ENCODE measurements at places on chromosomes 7 and 10. TPM values are rescaled to one million over a fixed set of nuclear protein-coding genes. Genes with fewer than 3 reads are reported as not detected.
A peak's percentile ranks its signal among the peaks of the same experiment; 100 is the strongest.

The GARIN1A gene
- 2.2 TPM for total RNA-seq

The CHRM2 gene
- total RNA-seq: not detected

GRCh38 chr10:98096731-98097130 lies 37.7 kb upstream of the R3HCC1L start:
- no peak for DNase-seq
- H3K4me1 ChIP-seq: no peaks in the 10 kb centered on the region
- H3K27me3 ChIP-seq: no peaks in the 10 kb centered on the region
- no peak overlapping the region for H3K27ac ChIP-seq
- no peak overlapping the region for H3K4me3 ChIP-seq
- no peaks in the 10 kb centered on the region for H3K36me3 ChIP-seq

- no peak overlapping the region for H3K27ac ChIP-seq
- H3K36me3 ChIP-seq: no peaks in the 10 kb centered on the region
- H3K4me1 ChIP-seq: no peaks in the 10 kb centered on the region
- DNase-seq: no peak
Measured at GRCh38 chr7:7932553-7932952, 36.0 kb upstream of the GLCCI1 start.

- no peaks in the 10 kb centered on the region for H3K4me1 ChIP-seq
- H3K36me3 ChIP-seq: no peaks in the 10 kb centered on the region
- DNase-seq: no peak
- no peak overlapping the region for H3K27ac ChIP-seq
- no peak overlapping the region for H3K4me3 ChIP-seq
Measured at GRCh38 chr10:80760914-80761371, 223.2 kb downstream of the SH2D4B start.

GRCh38 chr10:68560186-68560942 lies at the start of gene TET1:
TSS of gene TET1 (plus strand) at chr10:68560337. CDS start at chr10:68572339, 12,002 bp downstream.
- peak within 1 kb of the TSS; percentile 64 for H3K4me3 ChIP-seq
- H3K27ac ChIP-seq: no peak within 1 kb of the TSS
- DNase-seq: peak; percentile 35
- H3K36me3 ChIP-seq: no peaks in the 10 kb centered on the region
- peaks cover 32% of the 10 kb centered on the region for H3K4me1 ChIP-seq

The HIP1 gene
- total RNA-seq: 16.7 TPM

- H3K36me3 ChIP-seq: no peaks in the 10 kb centered on the region
- no peaks in the 10 kb centered on the region for H3K27me3 ChIP-seq
- no peak for DNase-seq
- H3K27ac ChIP-seq: no peak overlapping the region
- no peaks in the 10 kb centered on the region for H3K4me1 ChIP-seq
Measured at GRCh38 chr7:13290975-13291374, 603.5 kb downstream of the ARL4A start.

DNA sequence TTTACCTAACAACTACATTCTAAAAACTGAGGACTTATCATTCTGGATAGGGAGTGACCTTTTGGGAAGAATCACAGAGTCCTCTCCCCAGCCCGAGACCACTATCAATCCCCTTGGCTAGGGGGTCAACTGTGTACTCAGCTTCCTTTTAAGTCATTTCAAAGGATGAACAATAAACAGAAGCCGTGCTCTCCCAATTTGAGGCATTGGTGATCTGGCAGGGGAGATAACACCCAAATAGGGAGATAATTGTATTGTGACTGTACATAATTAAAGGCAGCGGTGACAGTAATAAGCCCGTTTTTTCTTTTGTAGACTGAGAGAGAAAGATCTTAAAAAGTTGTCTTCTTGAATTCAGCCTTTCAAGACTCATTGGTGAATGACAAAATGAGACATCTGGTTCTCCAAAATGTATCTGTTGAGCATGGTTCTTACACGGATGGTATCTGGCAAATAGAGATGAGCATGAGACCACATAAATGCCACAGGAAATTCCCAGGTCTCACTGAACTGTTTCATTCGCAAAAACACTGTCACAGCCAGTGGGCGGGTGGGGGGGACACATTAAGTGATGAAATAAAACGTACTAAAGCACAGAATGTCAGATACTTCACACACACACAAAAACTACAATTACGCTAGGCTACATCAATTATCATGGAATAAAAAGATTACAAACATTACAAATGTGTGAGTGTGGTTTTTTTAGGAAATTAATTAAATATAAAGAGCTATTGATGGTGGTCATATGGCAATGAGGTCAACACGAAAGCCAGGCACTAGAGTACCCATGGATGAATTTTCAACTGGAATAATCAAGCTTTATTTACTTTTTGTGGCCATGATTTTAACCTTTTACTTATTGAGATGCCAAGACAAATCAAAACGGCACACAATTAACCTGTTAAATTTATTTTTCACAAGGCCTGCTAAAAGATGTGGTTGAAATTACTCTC lies 108.4 kb downstream of the HIPK2 start:
- no peak overlapping the region for H3K27ac ChIP-seq
- DNase-seq: no peak
- H3K27me3 ChIP-seq: no peaks in the 10 kb centered on the region
- H3K36me3 ChIP-seq: no peaks in the 10 kb centered on the region
- H3K4me3 ChIP-seq: no peak overlapping the region

- no peak overlapping the region for H3K4me3 ChIP-seq
- DNase-seq: no peak
- no peaks in the 10 kb centered on the region for H3K36me3 ChIP-seq
- no peaks in the 10 kb centered on the region for H3K4me1 ChIP-seq
- no peak overlapping the region for H3K27ac ChIP-seq
Measured at GRCh38 chr10:33653584-33654367, 319.3 kb upstream of the NRP1 start.

The WAPL gene
- 42.8 TPM for total RNA-seq

DNA sequence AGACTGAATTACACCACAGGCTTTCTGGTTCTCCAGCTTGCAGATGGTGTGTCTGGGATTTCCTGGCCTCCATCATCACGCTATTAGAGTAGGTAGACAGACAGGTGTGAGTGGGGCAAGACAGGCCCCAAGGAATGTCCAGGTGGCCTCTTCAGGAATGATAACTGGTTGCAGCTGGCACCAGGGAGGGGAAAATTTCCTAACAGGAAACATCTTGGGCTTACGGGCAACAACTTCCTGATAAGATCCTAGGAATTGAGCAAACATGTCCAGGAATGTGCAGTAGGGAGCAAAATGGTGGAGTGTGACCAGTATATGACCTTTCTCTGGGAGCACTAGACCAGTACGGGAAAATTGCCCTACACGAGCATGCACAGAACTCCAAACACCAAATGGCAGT lies 11.3 kb downstream of the XRCC2 start:
- no peaks in the 10 kb centered on the region for H3K4me1 ChIP-seq
- DNase-seq: no peak
- no peak overlapping the region for H3K27ac ChIP-seq
- no peak overlapping the region for H3K4me3 ChIP-seq

The ATP6V0A4 gene
- not detected for total RNA-seq

DNA sequence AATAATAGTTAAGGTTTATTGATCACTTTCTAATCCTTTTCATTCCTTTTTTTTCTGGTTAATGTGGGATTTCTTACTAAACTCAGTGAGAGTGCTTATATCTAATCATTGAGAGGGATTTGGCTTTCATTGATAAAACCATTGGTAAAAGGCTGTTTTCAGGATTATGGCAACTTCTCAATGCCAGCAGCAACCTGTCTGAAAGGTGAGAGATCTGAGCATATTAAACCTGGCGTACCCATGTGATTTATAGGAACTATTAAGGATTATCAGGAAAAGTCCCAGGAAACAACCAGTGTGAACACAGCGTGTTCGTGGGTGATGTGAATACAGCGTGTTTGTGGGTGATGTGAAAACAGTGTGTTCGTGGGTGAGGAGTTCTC lies 65.9 kb downstream of the PDIA4 start:
- peak overlapping the region; percentile 56 for H3K27ac ChIP-seq
- no peaks in the 10 kb centered on the region for H3K36me3 ChIP-seq
- peak overlapping the region; percentile 100 for H3K4me3 ChIP-seq
- H3K27me3 ChIP-seq: no peaks in the 10 kb centered on the region

DNA sequence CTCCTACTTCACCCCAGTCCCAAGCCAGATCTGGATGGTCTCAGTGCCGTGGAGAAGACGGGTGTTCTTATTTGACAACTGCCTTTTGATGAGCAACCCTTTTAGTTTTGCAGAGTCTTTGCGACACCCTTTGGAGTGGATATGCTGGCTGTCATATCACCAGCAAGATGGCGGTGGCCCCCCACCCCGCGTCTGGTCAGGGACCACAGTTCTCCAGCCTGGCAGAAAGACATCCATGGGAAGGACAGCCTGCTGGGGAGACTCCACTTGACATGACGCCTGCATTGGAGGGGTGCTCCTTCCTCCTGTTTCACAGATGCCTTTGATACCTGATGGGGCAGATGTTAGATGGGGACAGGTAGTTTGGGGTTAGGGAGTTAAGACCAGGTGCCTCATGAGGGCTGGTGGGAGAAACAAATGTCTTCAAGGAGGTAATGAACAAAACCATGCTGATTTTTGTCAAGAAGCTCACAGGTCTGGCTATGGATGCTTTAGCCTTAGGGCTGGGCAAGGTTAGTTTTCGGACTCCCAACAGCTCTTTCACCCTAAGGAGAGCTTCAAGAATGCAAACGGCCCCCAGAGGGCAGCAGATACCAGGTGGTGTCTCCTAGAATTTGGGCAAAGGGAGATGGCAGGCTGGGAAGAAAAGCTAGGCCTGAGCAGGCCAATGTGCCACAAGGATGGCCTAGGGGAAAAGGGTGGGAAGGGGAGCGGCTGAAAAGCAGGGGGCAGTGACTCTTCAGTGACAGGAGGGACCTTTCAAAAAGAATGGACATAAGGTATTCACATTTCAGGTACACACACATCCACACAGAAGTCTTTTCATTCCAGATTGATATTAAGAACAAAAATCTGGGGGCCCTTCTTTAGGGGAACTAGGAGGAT lies 95.2 kb downstream of the CLEC2L start:
- H3K27me3 ChIP-seq: no peaks in the 10 kb centered on the region
- H3K36me3 ChIP-seq: peaks cover 17% of the 10 kb centered on the region
- no peak overlapping the region for H3K27ac ChIP-seq
- DNase-seq: peak; percentile 20
- no peak overlapping the region for H3K4me3 ChIP-seq
- H3K4me1 ChIP-seq: no peaks in the 10 kb centered on the region

The RTKN2 gene
- total RNA-seq: 0.53 TPM

The AGMO gene
- not detected for total RNA-seq

DNA sequence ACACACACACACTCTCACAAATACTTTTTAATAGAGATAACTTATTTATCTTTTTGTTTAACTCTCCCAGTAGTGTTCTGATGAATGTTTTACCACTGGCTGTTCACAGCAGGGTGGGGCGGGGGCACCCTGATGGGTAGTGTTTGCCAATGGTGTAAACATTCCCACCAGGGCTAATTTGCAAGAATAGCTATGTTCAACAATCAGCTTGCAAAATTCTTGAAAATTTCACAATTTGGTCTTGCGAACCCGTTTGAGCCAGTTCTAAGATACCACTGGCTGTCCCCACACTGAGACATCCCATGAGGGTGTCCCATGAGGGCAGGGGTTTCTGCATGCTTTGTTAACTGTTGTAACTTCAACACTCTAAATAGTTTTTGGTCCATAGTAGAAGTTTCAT lies 348.5 kb downstream of the CXCL12 start:
- DNase-seq: no peak
- no peaks in the 10 kb centered on the region for H3K4me1 ChIP-seq
- no peaks in the 10 kb centered on the region for H3K27me3 ChIP-seq
- H3K27ac ChIP-seq: no peak overlapping the region
- H3K4me3 ChIP-seq: no peak overlapping the region
- no peaks in the 10 kb centered on the region for H3K36me3 ChIP-seq

DNA sequence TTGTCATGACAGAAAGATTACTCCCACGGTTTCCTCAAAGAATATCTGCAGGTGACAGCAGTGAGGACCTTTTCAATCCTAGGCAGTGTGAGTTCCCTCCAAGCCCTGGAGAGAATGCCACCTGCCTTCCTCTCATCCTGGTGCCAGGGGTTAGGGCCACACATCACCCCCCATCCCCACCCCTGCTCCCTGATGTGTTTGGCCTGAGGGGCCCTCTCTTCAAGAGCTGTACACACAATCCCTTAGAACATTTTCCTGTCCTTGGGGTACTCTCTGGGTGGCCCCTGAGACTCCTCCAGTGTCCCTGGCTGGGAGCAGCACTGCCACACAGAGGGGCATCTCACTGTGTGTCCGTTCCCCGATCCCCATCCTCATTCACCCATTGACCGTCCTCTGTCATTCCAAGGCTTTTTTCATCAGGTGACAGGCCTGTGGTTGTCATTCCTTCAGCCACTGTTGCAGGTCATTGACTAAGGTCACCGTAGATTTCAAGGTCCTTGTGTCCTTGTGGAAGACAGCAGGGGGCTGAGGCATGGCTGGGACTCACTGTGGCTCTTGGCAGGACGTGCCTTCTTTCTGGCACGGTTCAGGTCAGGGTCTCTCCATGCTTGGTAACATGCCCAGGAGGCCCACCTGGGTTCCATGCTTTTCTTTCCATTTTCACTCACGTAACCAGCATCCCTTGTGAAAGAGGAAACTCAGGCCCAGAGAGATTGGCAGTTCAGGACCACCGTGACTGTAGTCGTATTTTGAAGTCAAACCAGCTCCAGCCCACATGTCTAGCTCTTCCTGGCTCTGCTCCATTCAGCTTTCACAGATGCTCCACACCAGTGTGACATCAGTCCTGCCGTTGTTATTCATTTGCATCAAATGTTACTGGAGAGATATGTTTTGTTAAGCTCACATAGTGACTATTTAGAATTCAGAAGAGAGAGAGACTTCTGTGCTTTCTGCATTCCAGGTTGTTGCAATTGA lies 26.8 kb upstream of the BTBD16 start:
- no peak overlapping the region for H3K4me3 ChIP-seq
- no peaks in the 10 kb centered on the region for H3K27me3 ChIP-seq
- H3K36me3 ChIP-seq: no peaks in the 10 kb centered on the region
- no peaks in the 10 kb centered on the region for H3K4me1 ChIP-seq

- no peaks in the 10 kb centered on the region for H3K36me3 ChIP-seq
- H3K4me3 ChIP-seq: no peak overlapping the region
- no peaks in the 10 kb centered on the region for H3K4me1 ChIP-seq
- H3K27ac ChIP-seq: no peak overlapping the region
Measured at GRCh38 chr7:141184532-141185190, 110.8 kb downstream of the TMEM178B start.

DNA sequence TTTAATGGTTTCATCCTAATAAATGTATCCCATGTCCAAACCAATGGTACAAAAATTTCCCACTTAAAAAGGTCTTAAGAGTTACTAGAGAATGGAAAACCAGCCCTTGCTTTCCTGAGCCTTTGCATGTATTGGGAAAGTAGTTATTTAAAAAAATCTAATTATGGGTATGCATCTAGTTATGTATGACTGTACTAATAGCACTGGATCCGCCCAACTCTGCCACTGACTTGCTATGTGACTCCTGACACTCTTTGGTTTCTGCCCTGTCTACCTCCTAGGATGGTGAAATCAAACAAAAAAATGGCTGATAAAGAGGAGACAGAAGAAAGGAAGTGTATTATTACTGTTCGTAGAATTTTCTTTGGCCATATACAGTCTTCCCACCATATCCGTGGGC lies 110.4 kb upstream of the CCDC6 start:
- no peaks in the 10 kb centered on the region for H3K4me1 ChIP-seq
- no peaks in the 10 kb centered on the region for H3K36me3 ChIP-seq
- H3K27ac ChIP-seq: no peak overlapping the region
- DNase-seq: no peak

The TMEM270 gene
- not detected for total RNA-seq

Measured in B cell (primary cell).